ENCODE measurements at places on chromosomes 5 and 9.
A peak's percentile ranks its signal among the peaks of the same experiment; 100 is the strongest.

- no peak for DNase-seq
Measured at GRCh38 chr5:96370976-96371375, 62.1 kb downstream of the PCSK1 start.

DNA sequence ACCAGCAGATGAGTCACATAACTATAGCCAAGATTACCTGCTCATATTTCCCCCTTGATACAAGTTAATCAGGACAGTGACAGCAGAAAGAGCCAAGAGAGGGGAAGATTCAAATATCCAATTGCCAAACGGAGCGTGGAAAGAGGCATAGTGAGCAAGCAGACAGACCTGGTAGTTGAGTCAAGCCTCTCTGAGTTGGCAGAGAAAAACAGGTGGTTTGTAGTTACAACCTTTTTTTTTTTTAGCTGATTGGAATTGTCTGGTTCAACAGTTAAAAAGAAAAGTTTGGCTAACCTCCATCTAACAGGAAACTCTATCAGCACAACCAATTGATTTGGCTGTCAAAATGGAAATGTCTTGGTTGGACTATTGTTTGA lies 272.1 kb downstream of the TLE1 start:
- DNase-seq = no peak

DNA sequence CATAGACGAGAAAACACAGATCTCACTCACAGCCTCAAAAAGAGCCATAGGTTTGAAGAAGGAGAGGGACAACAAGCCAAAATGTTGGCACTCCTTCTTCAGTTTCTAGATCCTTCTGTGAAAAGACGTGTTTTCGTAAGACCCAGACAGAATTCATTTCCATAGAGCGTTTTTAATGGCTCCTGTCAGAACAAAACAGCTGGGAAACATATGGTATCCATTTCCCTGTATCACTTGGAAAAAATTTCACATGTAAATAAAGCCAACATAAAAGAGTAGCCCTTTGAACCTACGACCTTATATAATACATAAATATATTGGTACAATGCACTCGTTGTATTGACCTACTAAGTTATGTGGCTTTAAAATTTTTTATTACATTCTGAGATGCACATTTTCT lies 108.1 kb downstream of the SNCAIP start:
- DNase-seq = no peak

DNA sequence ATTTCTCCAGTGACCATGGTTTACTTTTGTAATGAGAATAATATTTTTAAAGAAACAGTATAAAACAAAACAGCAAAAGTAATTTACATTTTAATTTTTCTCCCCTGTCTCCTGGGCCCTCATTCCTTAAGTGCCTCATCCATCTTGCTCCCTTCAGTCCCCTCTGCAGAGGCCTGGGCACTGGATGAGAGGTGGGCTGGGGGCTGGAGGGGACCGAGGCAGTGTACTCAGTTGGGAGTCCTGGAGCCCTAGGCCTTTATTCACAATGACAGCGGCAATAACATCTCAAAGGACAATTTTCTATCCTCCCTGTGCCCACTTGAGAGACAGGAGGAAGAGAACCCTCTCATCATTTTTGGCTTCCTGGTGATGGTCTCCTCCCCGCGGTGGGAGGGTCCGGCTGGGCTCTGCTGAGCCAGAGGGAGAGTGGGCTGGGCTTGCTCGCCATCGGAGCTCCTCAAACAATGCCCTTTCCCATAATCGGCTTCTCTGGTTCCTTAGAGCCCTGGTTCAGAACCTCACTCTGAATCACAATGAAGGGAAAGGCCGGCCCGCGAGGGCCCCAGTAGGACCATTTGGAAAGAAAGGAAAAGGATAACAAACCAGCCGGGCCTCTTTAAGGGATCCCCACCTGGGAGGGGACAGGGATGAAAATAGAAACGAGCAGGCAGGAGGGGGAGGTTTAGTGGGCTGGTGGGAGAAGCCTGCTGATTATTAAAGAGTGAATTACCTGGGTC lies 9.7 kb upstream of the SMIM32 start:
- DNase-seq = no peak

- DNase-seq = no peak
Measured at GRCh38 chr5:31255041-31255440, 61.6 kb downstream of the CDH6 start.

GRCh38 chr5:126335886-126336285 lies 87.3 kb upstream of the GRAMD2B start:
- no peak for DNase-seq

GRCh38 chr5:53041071-53041692 lies 52.0 kb downstream of the ITGA2 start:
- no peak for DNase-seq

- DNase-seq = no peak
Measured at GRCh38 chr9:75084081-75084672, 3.8 kb downstream of the NMRK1 start.

GRCh38 chr9:127066060-127066850 lies 56.2 kb downstream of the ANGPTL2 start:
- DNase-seq = no peak

DNA sequence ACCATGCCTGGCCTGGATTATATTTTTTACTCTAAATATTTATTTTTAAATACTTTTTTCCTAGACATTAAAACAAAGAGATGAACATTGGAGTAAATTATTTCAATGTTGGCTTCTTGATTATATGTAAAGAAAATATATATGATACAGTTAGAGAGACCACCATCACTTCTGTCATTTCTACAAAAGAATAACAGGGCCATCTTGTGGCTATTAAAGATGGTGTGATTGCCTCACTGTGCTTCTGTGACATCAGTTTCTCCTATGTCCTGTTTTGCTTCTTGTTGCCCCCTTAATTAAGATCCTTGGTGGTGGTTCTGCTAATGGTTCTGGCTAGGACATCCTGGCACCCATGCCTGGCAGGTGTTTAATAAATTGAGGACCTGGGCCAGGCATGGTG lies 32.9 kb downstream of the NDFIP1 start:
- no peak for DNase-seq

DNA sequence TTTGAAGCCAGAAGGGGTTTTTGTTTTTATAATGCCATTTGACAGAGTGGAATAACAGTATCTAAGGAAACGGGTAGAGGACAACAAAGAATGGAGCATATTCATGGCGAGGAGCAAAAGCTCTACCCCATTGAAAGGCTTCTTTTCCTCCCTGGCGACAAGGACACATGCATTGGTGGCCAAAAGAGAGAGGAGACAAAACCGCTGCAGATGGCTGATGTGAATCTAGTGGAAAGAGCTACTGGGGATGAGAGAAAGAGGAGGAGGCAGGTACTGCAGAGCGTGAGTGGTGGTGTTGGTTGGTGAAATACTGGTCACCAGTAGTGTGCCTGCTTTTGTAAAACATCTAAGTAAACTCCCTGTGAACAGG lies 491 bp downstream of the APC start:
- peak; percentile 15 for DNase-seq

DNA sequence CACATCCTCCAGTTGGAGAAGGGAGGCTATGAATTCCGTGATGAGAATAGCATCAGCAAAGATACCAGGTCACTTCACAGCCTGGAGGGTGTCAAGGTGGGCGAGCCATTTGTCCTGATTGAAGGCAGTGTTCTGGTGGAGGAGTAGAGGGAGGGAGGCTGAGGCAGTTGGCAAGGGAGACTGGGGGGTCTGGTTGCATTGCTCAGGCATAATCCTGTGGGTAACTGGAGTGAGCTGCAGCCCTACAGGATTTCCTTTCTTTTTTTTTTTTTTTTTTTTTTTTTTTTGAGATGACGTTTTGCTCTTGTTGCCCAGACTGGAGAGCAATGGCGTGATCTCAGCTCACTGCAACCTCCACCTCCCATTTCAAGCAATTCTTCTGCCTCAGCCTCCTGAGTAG lies 223.9 kb upstream of the KLF4 start:
- DNase-seq = no peak

Data from K562 (cell line).